ENCODE measurements at places on chromosomes 11 and 22.

DNA sequence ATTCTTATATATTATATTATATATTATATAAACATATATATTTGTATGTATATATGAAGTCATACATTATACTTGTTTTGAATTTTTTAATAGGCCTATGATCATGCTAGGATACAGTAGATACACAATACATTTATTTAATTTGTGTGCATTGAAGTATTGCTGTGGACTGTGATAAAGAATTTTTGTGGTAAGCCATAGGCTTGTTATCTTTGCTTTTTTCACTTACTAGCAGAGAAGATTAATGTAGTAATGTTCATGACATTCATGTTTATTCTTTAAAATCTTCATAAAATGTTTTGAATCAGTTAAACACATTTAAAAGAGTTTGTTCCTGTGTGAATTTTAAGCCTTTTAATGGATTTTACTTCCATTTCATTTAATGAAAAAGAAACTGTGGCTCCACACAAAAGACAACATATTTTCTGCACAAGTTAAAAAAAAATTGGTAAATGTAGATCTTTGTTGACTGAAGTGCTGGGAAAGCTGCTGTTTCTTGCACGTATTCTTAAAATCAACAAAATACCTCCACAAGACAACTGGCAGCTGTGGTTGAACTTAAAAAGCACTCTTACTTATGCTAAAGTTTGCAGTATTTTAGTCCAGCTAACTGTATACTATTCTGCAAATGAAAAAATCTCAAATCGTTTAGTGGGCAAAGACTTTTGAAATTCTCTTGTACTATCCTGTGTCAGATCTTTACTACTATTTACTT lies 156.2 kb downstream of the TMEM135 start:
- no peak for DNase-seq

DNA sequence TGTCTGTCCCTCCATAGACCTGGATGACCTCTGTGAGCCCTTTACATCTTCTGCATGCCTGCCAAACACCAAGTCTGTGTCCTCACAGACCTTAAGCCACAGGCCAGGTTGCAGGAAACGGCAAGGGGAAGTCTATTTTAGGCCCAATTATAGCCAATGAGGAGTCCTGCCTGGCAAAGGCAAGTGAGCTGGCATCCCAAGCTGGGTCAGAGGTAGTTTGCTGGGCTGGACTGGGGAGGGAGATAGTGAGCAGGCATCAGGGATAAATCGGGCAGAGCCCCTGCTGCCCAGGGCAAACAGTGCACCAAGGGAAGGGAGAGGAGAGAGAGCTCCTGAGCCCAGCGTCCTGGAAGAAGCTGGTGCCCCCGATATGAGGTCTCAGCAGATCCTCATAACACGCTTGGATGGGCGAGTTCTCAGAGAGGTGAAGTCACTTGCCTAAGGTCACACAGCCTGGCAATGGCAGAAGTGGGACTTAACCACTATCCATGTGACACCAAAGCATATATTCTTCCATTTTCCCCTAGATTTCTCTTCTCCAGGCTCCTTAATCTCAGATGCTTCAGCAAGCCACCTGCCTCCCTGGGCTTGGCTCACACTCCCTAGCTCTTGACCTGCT lies 3.7 kb upstream of the RELT start:
- peak; percentile 24 for DNase-seq

GRCh38 chr22:43504068-43504467 lies 92.3 kb downstream of the MPPED1 start:
- no peak for DNase-seq

- DNase-seq, result no peak
Observed at GRCh38 chr11:127624306-127624856, 623.8 kb upstream of the KIRREL3 start.

DNA sequence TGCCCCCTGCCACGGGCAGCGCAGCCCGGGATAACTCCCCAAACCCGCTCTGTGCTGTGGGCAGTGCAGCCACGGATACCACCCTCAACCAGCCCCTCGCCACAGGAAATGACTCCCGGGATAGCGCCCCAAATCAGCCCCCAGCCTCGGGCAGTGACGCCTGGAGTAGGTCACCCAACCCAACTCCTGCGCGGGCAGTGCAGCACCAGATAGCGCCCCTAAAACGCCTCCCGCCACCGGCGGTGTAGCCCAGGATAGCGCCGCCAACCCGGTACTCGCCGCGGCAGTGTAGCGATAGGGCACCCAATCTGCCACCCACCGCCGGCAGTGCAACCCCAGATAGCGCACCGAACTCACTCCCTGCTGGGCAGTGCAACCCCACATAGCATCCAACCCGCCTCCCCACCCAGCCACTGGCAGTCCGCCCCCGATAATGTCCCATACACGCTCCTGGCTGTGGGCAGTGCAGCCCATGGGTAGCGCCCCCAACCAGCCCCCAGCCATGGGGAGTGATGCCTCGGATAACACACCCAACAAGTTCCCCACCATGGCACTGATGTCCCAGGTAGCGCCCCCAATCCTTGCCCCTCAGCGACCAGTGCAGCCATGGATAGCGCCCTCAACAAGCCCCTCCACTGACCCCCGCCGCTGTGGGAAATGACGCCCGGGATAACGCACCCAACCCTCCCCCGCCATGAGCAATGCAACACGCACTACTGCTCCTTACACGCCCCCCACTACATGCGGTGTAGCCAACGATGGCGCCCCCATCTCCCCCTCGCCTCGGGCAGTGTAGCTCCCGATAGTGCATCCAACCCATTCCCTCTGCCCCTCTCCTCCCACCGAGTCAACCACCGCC lies 1.5 kb downstream of the RFPL2 start:
- no peak for DNase-seq

DNA sequence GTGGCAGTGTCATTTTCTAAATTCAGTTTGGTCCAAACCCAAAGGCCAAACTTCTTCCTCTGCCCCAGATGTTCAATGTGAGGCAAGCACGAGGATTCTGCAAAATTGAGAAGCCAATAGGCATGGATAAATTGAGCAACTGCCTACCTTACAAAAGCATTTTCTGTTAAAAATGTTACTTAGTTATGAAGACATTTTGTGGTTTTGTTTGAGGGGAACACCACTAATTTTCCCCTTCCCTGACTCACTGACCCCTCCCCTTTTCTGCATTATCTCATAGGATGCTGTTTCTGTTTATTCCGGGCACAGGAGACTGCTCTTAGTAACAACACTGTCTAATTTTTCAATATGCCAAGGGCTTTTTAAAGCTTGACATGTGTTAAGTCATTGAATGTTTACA lies 462.8 kb downstream of the INSC start:
- DNase-seq, result no peak

- DNase-seq, result no peak
Observed at GRCh38 chr22:42461511-42461910, 29.3 kb upstream of the NFAM1 start.

GRCh38 chr11:126598344-126599216 lies 243.1 kb downstream of the ST3GAL4 start:
- DNase-seq, result no peak

DNA sequence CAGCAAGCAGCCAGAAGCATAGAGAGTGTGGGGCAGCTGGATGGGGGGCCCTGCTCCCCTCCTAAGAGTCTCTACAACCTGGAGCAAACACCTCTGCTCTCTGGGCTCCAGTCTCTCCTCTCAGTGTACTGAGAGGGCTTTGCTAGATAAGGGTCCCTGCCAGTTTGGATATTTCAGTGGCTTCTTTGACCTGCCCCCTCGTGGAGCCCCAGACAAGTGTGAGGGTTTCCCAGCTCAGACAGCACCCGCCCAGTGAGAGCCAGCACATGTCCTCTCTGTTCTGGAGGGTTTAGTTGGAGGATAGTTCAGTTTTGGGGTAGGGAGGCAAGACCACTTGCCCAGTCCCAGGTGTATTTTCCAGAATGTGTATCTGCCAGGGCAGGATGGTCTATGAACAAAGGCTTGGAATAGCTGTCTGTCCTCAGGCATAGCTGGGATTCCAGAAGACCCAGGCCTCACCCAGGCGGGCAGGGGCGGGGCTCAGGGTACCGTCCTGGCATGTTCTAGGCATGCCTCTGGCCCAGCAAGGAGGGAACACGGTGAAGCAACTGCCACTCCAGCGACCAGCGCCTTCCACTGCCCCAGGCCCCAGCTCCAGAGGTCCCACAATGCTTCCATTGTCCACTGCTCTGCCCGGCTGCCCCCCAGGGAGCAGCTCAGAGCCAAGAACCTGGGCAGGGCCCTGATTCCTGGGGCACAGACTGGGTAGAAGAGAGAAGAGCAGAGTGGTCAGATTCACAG lies 7.5 kb upstream of the MICALL1 start:
- DNase-seq, result peak; percentile 76

GRCh38 chr11:65321076-65321475 lies 6.4 kb downstream of the CDC42EP2 start:
- DNase-seq, result no peak

GRCh38 chr11:48054994-48055291 lies 74.6 kb downstream of the PTPRJ start:
- DNase-seq, result no peak

DNA sequence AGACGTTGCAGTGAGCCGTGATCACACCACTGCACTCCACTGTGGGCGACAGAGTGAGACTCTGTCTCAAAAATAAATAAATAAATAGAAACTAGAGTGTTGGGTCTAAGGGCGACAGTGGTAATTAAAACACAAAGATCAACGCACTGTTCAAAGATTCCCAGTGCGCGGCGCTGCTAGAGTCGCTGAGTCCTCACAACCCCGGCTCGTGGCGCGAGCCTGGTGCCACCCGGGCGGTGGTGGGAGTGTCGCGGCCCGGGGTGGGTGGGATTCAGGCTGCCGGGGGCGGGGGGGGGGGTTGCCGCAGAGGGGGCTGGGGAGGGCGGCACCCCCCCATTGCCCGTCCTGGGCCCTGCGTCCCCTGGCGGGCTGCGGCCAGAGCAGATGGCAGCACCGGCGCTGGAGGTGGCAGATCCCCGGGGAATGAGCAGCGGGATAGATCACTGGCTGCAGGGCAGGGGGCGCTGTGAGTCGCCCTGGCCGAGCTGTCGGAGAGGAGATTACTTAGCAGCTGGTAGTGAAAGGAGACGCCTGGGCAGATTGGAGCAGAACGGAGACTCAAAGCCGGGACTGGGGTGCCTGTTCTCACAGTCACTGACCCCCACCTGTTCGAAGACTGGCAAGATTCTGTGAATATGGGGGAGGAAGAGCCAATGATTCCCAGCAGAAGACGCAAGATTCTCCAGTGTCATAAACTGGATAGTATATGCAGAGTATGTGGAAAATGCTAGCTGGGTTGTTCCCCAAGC lies 30.2 kb upstream of the APOBEC3A start:
- DNase-seq, result no peak

DNA sequence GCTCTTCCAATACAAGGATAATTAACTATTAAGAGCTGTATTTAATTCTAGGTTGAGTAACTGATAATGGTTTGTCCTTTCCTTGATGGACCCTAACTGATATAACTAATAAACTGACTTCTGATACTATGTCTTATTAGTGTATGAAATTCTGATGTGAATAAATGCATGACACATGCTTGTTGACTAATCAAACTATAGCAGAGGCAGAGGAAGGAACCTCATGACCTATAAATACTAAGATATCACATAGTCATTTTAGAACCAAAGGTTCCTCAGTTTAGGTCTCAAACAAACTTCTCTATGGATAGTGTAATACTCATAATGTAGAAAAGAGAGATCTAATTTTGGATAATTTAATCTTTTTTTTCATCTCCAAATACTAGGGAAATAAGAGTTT lies 4.8 kb upstream of the HBD start:
- DNase-seq, result no peak

DNA sequence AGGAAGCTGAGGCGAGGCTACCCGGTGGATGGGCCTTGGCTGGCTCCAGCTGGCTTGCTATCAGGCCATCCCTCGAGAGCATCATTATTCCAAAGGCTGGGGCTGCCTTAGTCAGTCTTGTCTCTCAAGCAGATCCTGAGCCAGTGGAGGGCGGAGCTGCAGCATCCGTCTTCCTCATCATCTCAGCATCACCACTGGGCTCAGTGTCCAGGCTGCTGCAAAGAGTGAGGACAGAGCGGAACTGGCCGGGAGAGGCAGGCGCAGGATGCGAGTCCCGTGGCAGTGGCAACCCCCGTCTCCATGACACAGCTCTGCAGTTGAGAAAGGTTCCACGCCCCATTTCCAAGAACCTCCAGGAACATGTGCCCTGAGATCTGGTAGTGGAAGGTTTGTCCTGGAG lies 4.4 kb downstream of the TP53I11 start:
- no peak for DNase-seq

DNA sequence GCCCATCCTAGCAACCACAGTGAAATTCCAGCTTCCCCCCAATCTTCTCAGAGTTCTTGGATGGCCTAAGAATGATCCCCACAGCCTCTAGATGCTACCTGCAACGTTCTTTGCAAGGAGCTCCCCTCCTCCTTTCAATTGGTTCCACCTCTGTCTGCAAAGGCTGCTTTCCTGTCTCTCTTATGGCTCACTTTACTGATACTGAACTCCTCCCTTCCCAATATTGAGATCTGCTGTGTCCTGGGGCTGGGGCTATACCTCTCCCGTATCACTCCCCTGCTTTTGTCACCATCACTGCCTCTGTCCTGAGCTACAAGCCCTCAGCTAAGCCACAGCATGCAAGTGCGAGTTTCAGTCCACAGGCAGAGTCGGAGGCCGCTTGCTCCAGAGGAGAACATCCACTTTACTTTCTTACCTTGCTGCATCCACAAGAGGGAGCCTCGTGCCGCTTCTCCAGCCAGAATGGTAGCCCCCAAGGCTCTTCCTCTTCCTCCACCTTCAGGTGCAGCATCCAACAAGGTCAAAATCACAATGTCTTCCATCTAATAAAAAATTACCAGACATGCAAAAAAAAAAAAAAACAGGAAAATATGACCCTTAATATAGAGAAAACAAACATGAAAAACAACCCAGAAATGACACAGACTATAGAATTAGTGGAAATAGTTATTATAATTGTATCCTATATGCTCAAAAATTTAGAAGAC lies 48.6 kb upstream of the TMEM45B start:
- peak; percentile 60 for DNase-seq

- DNase-seq, result no peak
Observed at GRCh38 chr11:19560156-19560555, 152.5 kb upstream of the NAV2 start.

- DNase-seq, result no peak
Observed at GRCh38 chr22:40414838-40415505, 44.6 kb downstream of the SGSM3 start.

DNA sequence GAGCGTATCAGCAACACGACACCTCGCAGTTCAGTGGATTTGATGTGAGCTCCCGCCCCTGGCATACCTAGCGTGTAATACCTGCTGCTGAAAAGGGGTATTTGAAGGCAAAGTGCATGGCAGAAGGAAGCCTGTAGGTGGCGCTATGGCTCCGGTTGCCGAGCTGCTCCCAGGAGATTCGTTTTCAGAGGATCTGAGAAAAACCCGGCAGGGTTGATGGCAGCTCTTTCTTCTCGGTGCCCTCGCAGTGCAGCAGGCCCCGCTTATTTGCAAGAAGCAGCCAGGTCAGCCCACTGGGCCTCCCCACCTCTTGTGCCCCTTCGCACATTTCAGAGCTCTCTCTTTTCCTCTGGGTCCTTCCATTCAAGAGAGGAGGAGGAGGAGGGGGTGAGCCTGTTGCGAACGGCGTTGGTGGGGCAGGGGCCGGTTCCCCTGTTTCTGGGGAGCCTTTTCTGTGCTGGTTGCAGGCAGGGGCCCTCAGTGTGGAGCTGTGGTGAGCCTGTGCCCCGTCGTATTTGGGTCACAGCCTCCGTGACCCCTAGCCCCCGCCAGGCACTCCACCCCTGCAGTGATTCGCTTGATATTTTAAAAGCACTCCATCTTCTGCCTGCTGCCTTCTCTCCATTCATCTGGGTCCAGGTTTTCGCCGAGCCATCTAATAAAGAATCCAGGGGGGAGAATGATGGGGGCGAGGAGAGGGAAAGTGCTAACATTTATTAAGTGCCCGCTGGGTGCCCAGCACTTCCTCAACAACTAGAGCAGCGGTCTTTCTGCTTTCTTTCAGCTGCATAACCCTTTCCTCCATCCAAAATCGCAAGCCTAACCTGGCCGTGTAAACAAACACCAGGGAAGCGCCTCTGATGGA lies 85.3 kb upstream of the SYT13 start:
- DNase-seq, result peak; percentile 66

Measured in MCF 10A (cell line).